Dorsolateral prefrontal cortex (tissue), 122 donors: ENCODE measurements at places on chromosomes 13 and 19.

- no peak for DNase-seq
These were observed 26.7 kb downstream of the RCBTB2 start for GRCh38 chr13:48506092-48506701.

- DNase-seq = no peak
These were observed 149.1 kb upstream of the STARD13 start for GRCh38 chr13:33434676-33435075.

DNA sequence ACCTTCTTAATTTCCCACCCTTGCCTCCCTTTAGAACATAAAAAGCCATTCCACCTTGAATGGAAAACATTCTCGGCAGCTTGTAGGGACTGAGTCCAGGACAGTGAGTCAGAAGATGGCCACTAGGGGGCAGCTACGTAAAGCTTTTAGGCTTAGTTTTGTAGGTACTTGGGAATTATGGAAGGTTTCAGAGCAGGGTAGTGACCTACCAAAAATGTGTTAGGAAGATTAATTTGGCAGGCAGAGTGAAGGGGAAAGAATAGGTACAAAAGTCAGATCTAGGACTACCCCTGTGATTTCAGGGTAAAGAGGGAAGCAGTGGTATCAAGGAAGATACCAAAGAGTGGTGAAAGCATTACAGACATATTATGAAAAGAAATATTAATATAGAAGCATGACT is 198.4 kb downstream of the NDFIP2 start:
- peak; percentile 46 for DNase-seq

GRCh38 chr19:48484931-48485612 is 15.9 kb downstream of the CYTH2 start:
- peak; percentile 23 for DNase-seq

DNA sequence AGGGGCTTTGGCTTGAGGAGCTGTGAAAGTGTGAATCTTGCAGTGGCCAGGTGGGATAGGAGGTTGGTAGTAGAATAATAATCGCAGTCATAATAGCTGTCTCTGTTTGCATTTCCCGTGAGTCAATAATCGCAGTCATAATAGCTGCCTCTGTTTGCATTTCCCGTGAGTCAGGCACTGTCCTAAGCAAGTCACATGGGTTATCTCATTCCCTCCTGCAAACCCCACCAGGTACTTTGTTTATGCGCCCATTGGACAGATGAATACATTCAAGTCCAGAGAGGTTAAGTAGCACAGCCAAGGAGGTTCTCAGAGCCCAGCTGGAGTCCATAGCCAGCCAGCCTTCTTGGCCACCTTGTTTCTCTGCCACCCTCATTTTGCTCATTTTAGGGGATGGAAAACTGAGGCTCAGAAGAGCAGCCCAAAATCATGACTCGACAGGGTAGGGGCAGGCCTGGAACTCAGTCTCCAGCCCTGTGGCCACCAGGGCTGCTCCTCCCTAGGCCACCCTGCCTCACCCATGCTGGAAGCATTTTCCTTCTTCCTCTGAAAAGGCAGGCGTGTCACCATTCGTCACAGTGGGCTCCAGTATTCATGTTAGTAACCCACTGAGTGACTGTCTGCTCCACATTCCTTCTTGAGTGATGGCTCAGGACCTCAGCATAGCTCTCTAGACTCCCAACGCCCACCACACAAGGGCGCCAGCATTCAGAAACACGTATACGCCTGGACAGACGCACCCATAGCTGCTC is 206.2 kb downstream of the URI1 start:
- no peak for DNase-seq

DNA sequence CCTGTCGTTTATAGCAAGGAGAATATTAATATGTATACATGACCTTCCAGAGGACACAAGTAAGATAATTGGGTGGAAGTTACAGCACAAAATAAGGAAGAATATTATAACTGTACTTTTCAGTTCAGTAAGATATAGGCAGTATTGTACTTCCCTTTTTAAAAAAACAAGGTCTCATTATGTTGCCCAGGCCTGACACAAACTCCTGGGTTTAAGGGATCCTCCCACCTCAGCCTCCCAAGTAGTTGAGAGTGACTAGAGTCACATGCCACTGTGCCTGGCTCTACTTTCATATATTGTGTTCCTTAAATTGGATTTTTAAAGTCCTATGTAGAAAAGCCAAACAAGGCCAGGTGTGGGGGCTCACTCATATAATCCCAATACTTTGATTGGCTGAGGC is 19.5 kb upstream of the MAB21L1 start:
- DNase-seq = no peak

DNA sequence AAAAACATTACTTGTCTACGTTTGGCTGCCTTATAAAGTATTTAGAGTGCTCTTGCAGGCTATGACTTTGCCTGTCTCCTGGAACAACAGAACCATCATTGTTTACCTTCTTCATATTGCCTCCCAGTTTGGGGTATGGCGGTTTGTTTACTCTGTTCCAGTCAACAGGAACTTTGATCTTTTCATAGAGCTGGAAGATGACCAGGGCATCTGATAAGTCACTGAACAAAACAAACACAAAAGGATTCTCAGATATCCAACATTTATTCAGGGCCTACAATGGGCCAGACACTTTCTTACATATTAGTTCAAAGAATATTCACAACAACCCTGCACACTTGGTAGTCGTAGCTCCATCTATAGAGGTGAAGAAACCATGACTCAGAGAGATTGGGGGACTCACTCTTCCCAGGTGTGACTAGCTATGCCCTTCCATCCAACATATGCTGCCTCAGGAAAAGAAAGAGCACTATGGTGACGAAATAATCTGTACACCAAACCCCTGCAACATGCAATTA is 38.4 kb upstream of the CPB2 start:
- DNase-seq = no peak

DNA sequence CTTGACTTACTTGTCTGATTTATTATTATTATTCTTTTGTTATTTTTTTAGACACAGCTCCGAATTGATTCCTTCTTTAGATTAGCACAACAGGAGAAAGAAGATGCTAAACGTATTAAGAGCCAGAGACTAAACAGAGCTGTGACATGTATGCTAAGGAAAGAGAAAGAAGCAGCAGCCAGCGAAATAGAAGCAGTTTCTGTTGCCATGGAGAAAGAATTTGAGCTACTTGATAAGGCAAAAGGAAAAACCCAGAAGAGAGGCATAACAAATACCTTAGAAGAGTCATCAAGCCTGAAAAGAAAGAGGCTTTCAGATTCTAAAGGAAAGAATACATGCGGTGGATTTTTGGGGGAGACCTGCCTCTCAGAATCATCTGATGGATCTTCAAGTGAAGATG is 29.4 kb downstream of the ERCC5 start:
- no peak for DNase-seq
